ENCODE measurements at places on chromosomes 3 and 15.

GRCh38 chr15:25863111-25863967 lies at the start of gene ATP10A:
Gene ATP10A (minus strand): TSS chr15:25863327. CDS start chr15:25863096, 231 bp downstream.
- no peak for DNase-seq

DNA sequence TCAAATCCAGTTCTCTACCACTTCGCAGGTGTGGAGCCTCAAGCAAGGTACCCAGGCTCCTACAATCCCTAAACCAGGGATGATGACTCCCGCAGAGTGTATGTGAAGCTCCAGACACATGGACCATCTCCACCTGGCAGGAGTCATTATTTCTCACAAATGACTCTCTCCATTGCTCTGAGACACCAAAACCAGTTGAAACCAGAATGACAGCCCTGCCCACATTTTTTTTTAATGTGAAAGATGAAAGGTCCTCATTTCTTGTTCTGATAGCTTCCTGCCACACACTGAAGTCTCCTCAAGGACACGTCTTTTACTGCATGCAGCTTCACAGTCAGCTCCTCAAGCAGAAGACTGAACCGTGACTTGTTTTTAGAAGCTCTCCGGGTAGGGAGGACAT lies 61.4 kb upstream of the ZBTB38 start:
- no peak for DNase-seq

DNA sequence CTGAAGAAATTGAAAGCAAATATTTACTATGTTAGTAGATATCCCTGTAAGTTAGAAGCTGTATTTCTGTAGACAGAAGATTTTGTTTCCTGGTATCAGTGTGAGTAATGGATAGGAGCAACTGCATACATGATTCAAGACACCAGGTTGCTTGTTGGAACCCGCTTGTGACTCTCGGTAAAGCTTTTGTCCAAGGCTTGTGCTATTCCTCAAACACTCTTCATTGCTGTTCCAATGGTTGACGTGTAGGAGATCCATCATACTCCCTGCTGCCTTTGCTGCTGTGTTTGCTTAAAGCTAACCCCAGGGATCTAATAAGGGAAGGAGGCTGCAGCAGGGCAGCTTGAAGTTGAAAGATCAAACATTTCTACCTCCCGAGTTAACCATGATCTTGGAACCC lies 160.1 kb downstream of the RSRC1 start:
- no peak for DNase-seq

- no peak for DNase-seq
Observed at GRCh38 chr3:154431043-154431442, 1.1 kb upstream of the GPR149 start.

DNA sequence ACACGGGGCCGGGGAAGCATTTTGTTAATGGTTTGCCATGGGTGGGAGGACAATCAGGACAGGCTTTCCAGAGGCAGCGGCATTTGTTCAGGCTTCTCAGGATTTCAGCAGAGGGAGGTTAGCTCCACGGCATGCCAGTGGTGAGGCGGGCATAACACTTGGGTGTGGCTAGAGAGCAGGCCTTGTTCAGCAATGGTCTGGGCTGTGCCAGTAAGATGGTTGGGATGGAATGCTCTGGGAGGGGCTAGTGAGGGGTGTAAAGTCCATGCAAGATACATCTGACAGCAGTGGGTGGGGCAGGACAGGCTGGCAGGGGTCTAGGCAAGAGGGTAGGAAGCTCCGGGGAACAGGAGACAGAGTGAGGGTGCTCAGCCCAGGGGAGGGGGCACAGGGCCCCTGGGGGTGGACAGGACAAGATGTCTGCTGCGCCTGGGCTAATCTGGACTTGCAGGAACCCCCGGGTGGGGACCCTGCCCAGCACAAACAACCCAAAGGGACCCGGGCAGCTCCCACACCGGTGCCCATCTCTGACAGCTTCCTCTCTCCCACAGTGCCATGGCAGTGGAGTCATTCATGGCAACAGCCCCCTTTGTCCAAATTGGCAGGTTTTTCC lies 8.4 kb downstream of the TMEM43 start:
- no peak for DNase-seq

GRCh38 chr3:195210266-195210973 lies 60.5 kb downstream of the XXYLT1 start:
- no peak for DNase-seq

Data from AML-193 (cell line).